CD4-positive, alpha-beta T cell treated with Interleukin-4 for 4 hours (primary cell): ENCODE measurements at places on chromosomes 7 and 10.

DNA sequence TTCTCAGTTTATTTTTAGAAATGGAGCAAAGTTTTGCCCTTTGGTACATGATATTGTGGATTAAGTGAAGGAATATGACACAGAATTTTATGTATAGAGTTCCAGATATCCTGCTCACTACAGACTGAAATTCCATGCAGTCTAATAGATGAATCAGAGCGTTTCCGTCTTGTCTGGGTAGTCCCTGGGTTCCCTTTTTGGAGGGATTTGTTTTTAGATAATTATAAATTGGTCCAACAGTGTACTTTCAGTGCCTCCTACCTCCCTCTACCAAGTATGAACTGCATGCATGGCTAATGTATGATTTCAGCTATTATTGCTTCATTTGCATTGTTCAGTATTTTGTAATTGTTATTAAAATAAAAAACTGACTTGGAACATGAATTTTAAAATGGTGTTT is 74.4 kb downstream of the SEPTIN7 start:
- no peak for DNase-seq

GRCh38 chr7:56110611-56111010 is 4.3 kb upstream of the CHCHD2 start:
- DNase-seq, result no peak

- no peak for DNase-seq
Measured at GRCh38 chr7:74193054-74193453, 16.8 kb upstream of the LAT2 start.

GRCh38 chr10:125868372-125868975 is 12.6 kb downstream of the DHX32 start:
- peak; percentile 32 for DNase-seq

GRCh38 chr7:77222065-77222464 is 22.4 kb upstream of the FGL2 start:
- DNase-seq, result no peak

- DNase-seq, result no peak
Measured at GRCh38 chr10:21733710-21734109, 199.7 kb downstream of the MLLT10 start.

DNA sequence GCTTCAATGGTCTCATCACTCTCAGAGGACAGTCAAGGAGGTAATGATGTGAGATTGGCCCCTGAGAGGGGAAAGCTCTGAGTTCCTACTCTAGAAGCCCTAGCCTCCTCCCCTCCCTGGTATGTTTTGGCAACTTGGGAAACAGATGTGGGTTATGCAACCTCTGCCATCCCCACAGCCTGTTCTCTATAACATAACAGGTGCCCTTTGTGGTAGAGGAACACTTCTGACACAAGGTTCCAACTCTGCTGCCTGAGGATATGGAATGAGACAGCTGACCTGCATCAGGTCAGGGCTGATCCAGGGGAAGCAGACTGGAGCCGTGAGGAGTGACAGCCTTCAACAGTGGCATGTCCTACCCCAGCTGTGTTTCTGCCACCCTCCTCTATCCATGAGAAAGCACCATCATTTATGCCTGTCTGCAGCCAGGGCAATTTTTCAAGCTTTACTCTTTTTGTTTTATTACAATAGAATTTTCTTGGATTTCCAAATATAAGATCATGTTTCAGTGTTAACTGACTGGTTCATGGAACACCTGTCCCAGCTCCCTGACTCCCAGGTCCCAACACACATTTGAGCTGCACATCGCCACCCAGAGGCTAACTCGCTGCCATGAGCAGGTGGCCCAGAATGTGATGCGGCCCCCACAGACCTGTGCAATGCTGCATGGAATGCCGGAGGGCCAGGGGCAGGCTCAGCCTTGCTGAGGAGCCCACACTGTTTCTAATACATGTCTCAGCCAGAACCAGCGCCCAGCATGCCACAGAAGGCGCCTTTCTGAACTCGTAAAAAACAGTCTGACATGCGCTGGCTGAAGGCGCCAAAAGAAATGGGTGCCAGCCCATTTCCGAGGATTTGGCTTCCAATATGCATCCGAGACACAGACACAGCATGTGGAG is 124.8 kb upstream of the CHST15 start:
- no peak for DNase-seq
